ENCODE measurements at places on chromosomes 7 and 10. TPM values are rescaled to one million over a fixed set of nuclear protein-coding genes. Genes with fewer than 3 reads are reported as not detected.

Gene MBL2
- total RNA-seq, result not detected

GRCh38 chr7:7416031-7416858 is 119.4 kb downstream of the COL28A1 start:
- H3K36me3 ChIP-seq, result no peaks in the 10 kb centered on the region
- H3K4me3 ChIP-seq, result no peak overlapping the region
- H3K4me1 ChIP-seq, result peaks cover 10% of the 10 kb centered on the region
- DNase-seq, result no peak

Gene DNAJC9
- 17.1 TPM for total RNA-seq

Gene LRRD1
- total RNA-seq, result not detected

Gene IFIT2
- total RNA-seq, result 13.9 TPM

DNA sequence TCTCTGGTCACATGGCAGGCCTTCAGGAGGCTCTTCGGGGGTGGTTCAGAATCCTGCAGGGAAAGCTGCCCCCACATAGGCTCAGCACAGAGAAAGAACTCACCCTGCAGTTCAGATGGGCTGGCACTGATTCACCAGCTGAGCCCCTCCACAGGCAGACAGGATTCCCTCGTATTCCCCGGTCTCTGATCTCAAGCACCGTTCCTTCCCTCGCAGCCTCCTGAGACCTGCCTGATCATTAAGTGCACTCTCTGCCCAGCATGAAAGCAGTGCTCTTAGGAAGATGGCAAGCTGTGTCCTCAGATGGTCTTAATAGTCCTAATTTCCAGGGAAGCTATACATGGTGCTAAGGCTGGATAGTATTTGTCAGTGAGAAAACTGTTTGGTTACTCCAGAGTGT is 78.2 kb upstream of the NPS start:
- DNase-seq, result no peak
- no peak overlapping the region for H3K27ac ChIP-seq
- H3K36me3 ChIP-seq, result no peaks in the 10 kb centered on the region
- no peak overlapping the region for H3K4me3 ChIP-seq

DNA sequence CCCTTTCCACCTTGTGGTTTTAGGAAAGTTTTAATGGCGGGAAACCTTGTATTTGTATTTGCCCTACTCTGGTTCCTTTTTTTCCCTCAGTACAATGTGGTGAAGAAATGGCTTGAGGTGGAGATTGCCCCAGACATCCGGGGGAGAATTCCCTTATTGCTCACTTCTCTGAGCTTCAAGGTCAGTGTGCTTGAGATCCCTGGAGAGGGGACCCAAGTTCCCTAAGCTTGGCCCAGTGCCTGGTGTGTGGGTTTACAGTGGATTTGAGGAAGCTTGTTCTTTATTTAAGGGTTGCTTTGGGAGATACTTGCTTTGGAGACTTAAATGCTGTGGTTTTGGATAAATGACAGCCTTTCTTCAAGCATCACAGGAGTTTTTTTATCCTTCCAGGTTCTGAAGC is 18.3 kb downstream of the CALHM2 start:
- no peak overlapping the region for H3K4me3 ChIP-seq
- no peaks in the 10 kb centered on the region for H3K27me3 ChIP-seq
- no peak for DNase-seq
- H3K27ac ChIP-seq, result no peak overlapping the region
- peaks cover 15% of the 10 kb centered on the region for H3K4me1 ChIP-seq
- peaks cover 69% of the 10 kb centered on the region for H3K36me3 ChIP-seq

Gene ELN
- total RNA-seq, result not detected

GRCh38 chr7:46210467-46210866 is 289.4 kb upstream of the IGFBP3 start:
- H3K36me3 ChIP-seq, result no peaks in the 10 kb centered on the region
- H3K27ac ChIP-seq, result no peak overlapping the region
- H3K4me1 ChIP-seq, result no peaks in the 10 kb centered on the region
- peaks cover 2% of the 10 kb centered on the region for H3K27me3 ChIP-seq

Gene SPDYE11
- not detected for total RNA-seq

DNA sequence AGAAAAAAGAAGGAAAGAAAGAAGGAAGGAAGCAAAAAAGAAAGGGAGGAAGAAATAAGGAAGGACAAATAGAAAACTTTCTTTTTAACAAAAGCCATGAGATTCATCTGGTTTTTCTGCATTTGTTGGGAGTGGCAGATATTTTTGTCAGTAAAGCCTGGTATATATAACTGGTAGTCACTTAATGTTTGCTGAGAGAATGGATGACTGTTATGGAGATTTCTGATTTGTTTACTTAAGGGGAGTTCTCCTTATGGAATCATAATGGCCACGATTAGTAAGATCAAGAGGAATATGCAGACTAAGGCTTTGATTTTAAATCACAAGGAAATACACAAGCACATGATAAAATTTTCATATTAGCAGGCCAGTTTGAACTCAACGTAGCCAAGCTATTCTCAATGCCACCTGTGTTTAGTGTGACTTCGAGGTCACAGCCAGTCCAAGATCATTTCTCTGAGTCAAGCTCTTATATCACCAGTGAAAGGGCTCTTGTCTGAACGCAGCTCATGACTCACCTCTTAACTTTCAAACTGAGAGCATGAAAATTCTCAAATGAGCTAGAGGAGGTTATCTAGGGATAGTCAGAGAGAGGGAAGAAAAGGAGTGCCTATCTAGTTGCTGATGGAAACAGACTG is 445.1 kb upstream of the ZMIZ1 start:
- no peak overlapping the region for H3K27ac ChIP-seq
- no peak overlapping the region for H3K4me3 ChIP-seq
- H3K4me1 ChIP-seq, result no peaks in the 10 kb centered on the region
- no peaks in the 10 kb centered on the region for H3K36me3 ChIP-seq
- no peak for DNase-seq

DNA sequence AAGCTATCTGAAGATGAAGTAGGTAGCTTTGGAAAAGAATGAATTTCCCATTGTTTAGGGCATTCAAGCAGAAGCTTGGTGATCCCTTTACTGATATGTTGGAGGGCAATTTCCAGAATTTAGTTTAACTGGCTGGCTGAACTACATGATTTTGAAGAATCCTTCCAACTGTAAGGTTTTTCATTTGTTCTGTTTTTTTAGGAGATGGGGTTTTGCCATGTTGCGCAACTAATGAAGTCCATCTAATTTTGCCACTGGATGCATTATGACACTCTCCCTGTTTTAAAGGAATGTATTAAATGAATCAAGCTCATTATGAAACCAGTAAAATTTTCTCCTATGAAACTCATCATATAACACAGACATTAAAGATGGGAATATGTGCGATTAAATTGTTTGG is 6.1 kb upstream of the DDX50 start:
- no peaks in the 10 kb centered on the region for H3K4me1 ChIP-seq
- H3K4me3 ChIP-seq, result no peak overlapping the region
- no peak overlapping the region for H3K27ac ChIP-seq
- DNase-seq, result no peak

Gene PRSS1
- total RNA-seq, result not detected

DNA sequence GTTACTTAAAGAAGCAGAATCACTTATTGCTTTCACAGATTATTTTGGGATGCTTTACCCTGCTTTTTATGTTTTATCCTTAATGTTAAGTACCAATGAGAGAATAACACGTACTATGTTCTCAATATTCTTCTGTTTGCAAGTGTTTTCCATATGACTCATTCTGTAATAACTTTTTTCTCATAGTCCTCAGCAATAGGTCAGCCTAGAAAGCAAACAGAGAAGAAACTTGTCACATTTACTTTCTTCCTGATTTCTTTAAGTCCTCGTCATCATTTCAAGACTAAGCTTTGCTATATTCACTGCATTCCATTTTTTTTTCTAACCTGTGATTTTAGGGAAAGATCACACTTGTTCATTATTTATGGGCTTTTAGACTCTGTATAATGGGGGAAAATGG is 6.8 kb upstream of the AGR2 start:
- no peaks in the 10 kb centered on the region for H3K4me1 ChIP-seq
- no peak for DNase-seq
- H3K36me3 ChIP-seq, result no peaks in the 10 kb centered on the region
- no peak overlapping the region for H3K4me3 ChIP-seq
- no peak overlapping the region for H3K27ac ChIP-seq

DNA sequence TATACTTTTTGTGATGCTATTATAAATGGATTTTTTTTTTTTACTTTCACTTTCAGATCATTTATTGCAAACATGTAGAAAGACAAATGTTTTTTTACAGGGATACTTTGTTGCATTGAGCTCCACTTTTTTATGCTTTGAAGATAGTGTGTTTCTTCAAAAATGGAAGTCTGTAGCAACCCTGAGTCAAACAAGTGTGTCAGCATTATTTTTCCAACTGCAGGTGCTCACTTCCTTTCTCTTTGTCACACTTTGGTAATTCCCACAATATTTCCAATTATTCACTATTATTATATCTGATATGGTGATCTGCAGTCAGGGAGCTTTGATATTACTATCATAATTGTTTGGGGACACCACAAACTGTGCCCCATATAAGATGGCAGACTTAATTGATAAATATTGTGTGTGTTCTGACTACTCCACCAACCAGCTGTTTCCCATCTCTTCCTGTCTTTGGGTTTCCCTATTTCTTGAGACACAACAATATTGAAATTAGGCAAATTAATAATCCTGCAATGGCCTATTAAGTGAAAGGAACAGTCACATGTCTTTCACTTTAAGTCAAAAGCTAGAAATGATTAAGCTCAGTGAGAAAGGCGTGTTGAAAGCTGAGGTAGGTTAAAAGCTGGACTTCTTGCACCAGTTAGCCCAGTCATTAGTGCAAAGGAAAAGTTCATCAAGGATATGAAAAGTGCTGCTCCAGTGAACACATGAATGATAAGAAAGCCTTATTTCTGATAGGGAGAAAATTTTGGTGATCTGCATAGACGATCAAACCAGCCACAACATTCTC is 231.3 kb upstream of the SH2B2 start:
- no peak for DNase-seq
- H3K27me3 ChIP-seq, result no peaks in the 10 kb centered on the region
- no peaks in the 10 kb centered on the region for H3K4me1 ChIP-seq
- no peaks in the 10 kb centered on the region for H3K36me3 ChIP-seq
- H3K4me3 ChIP-seq, result no peak overlapping the region
- no peak overlapping the region for H3K27ac ChIP-seq

GRCh38 chr10:13795653-13796555 is 209.1 kb downstream of the PRPF18 start:
- H3K27me3 ChIP-seq, result no peaks in the 10 kb centered on the region
- H3K27ac ChIP-seq, result peak overlapping the region; percentile 55
- H3K4me1 ChIP-seq, result peaks cover 17% of the 10 kb centered on the region
- no peaks in the 10 kb centered on the region for H3K36me3 ChIP-seq

Gene CRHR2
- not detected for total RNA-seq

- H3K27me3 ChIP-seq, result no peaks in the 10 kb centered on the region
- DNase-seq, result no peak
- no peak overlapping the region for H3K27ac ChIP-seq
- H3K4me1 ChIP-seq, result no peaks in the 10 kb centered on the region
- no peak overlapping the region for H3K4me3 ChIP-seq
Measured at GRCh38 chr10:129390147-129390546, 76.9 kb upstream of the MGMT start.

DNA sequence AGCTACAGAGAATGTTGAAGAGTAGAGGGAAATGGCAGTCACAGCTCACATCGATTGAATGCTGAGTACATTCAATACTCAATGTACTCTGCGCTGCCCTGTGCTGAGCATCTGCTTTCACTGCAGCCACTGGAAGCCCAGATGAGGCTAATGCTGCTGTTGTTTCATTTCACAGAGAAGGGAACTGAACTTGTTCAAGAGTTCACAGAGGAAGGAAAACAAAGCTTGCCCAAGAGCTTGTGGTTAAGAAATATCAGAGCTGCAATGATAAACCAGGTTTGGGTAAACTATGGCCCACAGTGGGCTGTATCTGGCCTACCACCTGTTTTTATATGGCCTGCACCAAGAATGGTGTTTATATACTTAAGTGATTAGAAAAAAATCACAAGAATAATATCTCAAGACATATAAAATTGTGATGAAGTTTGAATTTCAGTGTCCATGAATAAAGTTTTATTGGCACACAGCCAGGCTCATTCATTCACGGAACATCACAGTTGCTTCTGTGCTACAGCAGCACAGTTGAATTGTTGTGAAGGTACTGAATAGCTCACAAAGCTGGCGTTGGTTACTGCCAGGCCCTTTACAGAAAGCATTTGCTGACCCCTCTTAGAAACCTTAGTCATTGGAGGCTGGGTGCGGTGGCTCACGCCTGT is 64.1 kb downstream of the CFAP58 start:
- no peaks in the 10 kb centered on the region for H3K36me3 ChIP-seq
- H3K27ac ChIP-seq, result no peak overlapping the region
- no peaks in the 10 kb centered on the region for H3K4me1 ChIP-seq

Gene TUBB8
- not detected for total RNA-seq

GRCh38 chr7:132456418-132456817 is 119.9 kb downstream of the PLXNA4 start:
- H3K4me3 ChIP-seq, result no peak overlapping the region
- DNase-seq, result no peak
- peaks cover 55% of the 10 kb centered on the region for H3K4me1 ChIP-seq
- H3K36me3 ChIP-seq, result no peaks in the 10 kb centered on the region

All from T-cell (primary cell).